Naive B cell (primary cell): ENCODE measurements at places on chromosomes 4 and X.

DNA sequence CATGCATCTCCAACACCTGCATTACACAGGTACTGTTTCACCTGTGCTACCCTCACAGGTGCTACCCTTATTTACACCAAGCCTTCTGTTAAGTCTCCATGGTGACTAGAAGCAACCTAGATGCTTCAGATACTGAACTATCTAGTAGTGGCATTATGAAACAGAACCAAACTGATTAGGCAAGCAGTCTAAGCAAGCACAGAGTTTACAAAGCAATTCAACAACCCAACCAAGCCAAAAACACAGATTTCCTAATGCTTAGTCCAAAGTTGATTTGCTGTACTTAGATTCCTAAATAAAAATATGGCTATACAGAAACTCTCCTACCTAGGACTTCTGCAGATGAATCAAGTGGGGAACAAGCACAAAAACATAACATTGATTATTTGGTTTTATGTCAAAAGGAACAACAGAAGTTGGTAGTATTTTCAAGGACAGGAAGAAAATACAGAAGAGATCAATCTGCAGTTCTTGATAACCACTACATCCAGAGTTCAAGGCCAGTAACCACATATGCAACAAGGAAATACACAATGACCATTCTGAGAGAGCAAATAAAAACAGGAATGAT, 3.2 kb downstream of the TAPT1 start:
- no peak for DNase-seq

DNA sequence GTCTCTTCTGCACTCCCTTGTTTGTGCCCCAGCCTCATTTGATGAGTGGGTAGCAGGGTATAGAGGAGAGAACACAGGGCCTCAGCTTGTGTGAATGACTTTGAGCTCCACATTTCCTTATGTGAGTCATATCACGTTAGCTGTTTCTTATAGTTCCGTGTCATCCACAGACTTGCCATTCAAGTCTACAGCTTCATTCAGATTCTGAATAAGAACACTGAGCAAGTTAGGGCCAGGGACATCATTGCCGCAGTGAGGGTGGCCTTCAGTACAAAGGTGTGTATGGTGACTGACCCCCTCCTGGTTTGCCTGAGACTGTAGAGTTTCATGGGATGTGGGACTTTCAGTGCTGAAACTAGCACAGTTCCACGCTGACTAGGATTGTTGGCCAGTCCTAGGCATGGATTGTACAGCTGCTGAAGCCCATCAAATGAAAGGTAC, 23.6 kb downstream of the KLF3 start:
- DNase-seq: no peak

GRCh38 chr4:48963042-48963679, 22.9 kb upstream of the CWH43 start:
- DNase-seq: peak; percentile 63

DNA sequence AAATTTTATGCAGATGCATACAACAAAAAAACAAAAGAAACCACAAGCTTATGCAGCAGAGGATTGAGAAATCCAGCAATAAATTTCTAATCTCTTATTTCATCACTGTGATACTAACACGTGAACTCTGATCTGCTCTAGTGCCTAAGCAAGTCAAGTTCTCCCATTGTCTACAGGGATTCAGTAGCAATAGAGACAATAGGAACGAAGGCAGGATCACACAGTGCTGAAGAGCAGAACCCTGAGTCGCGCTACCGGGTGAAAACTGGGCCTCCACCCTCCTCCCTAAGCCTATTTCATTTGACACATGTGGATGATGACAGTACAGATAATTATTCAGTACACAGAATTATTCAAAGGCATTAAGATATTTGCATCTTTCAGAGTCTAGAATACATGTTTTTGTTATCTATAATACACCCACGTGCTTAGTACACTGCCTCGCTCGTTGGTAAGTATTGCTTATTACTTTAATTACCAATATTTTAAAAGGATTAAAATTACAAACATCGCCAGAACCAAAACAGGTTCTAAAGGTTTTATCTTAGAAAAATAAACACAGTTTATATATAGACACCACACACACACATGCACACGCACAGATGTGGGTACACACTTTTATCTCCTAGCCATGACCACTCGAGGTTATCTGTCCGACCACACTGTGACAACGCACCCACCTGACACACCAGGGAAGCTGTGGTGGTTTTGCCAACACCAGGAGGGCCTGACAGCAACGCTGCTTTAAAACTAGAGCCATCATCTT, 60.1 kb downstream of the RFC1 start:
- no peak for DNase-seq

DNA sequence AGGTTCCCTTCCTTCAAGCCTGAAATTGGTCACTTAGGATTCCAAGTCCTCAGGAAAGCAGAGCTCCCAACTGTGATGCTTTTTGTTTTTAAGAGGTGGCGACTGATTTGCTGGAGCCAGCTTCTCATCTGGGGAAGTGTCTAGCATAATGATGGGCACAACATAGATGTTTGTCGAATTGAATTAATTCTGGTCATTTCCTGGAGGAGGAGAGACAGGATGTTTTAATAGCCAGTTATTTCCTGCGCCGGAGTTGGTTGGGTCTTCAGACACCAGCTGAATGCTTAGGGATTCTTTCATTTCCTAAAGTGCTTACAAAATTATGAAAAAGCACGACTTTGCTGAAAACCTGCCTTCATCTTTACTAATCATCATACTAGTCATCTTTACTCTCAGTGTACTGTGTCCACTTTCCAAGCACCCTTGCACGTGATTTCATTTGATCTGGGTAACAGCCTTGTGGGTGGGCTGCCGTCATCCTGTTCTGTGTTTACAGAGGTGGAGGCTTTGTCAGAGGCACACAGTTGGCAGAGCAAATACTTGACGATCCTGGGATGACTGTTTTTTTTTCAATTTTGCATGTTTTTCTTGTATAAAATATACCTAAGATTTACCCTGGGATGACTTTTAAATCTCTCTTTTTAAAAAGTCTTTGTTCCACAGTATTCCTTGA, 49.5 kb downstream of the RGS12 start:
- no peak for DNase-seq

DNA sequence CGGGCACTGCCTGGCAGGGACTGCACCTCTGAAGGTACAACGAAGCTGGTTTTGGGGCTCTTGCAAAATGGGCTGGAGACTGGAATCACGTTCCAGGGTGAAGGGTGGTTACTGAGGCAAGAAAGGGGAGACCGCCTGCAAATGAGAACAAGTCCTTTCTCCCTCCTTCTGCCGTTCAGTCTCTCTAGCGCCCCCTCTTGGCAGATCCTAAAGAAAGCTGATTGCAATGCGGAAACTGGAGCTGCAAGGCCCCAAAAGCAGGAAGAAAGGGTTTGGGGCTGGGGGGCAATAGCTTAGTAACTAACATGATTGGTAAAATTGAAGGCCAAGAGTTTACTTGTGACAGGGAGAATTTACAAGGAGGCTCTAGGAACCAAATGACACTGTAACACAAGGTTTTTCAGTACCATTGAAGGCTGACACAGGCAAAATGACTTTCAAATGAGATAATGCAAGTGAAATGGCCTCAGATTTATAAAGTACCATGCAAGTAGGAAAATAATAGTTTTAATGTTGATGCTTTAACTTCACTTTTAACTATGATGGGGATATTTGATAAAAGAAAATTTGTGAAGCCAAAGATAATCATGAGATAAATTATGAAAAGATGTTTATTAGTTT, 222.7 kb upstream of the HAND2 start:
- no peak for DNase-seq

GRCh38 chr4:81449015-81449414, 22.7 kb downstream of the RASGEF1B start:
- DNase-seq: no peak

DNA sequence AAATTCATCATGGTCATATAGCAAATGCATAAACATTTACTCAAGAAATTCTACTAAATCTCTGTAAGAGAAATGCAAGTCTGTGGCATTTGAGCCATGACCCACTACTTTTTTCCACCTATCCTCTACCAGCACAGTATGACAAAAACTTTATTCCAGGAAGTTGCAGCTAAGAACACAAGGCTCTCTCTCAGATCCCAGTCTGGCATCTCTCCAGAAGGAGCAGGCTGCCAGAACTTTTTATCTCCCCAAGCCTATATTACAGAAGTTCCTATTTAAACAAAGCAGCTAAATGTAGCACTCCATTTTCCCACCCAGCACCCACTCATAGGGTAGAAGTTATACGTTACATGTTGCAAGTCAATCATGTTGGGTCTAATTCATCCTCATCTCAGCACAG, 49.3 kb upstream of the EPGN start:
- no peak for DNase-seq

- no peak for DNase-seq
Measured at GRCh38 chrX:150982235-150982787, 824 bp upstream of the HMGB3 start.

DNA sequence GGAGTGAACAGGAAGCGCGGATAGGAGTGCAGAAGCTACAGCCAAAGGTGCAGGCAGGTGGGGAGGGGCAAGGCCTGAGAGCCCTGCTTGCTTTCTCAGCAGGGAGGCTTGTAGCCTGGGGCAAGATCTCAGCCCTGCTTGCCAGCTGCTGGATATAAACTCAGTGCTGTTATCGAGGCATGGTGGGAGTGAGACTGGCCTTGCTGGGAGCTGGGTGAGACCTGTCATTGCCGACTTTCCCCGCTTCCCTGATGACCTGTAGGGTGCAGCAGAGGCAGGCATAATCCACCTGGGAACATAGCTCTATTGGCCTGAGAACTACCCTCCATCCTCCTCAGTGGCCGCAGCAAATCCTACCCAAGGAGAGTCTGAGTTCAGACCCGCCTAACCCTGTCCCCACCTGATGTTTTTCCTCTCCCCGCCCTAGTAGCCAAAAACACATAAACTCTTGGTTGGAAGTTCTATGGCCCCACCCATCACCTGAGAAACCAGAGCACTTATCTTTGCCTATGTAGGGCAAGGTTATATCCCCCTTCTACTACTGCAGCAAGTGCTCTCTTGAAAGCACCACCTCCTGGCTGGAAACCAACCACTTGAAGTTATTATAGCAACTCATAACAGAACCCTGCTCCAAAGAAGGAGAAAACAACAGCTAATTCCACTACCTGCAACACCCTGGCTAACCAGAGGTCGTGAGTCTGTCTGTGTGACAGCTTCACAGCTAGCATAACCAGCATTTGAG, 80.7 kb downstream of the FHIP1A start:
- no peak for DNase-seq

DNA sequence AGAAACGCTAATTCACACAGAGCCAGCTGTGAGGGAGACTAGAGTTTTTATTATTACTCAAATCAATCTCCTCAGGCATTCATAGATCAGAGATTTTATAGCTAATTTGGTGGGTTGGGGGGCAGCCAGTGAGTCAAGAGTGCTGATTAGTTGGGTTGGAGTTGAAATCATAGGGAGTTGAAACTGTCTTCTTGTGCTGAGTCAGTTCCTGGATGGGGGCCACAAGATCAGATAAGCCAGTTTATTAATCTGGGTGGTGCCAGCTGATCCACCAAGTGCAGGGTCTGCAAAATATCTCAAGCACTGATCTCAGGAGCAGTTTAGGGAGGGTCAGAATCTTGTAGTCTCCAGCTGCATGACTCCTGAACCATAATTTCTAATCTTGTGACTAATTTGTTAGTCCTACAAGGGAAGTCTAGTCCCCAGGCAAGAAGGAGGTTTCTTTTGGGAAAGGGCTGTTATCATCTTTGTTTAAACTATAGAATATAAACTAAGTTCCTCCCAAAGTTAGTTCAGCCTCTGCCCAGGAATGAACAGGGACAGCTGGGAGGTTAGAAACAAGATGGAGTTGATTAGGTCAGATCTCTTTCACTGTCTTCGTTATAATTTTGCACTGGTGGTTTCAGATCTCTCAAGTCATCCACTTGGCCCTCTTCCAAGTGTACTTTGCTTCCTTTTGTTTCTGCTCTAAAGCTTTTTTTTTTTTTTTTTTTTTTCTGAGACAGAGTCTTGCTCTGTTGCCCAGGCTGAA, 5.4 kb upstream of the NAA11 start:
- no peak for DNase-seq

DNA sequence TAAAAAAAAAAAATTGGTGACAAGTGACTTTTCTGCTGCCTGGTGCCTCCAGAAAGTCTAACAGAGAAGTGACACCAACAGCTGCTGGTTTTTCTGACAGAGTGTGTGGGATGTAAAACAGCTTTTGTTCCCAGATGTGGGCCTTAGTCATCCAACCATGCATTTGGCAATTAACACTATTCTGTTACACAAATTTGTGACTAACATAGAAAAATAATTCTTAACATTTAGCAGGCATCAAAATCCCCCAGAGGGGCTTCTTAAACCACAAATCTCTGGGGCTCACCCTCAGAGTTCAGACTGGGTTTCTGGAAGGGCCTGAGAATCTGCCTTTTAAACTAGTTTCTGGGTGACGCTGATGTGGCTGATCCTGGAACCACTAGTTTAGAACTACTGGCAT, 100.5 kb upstream of the PCDH7 start:
- no peak for DNase-seq

DNA sequence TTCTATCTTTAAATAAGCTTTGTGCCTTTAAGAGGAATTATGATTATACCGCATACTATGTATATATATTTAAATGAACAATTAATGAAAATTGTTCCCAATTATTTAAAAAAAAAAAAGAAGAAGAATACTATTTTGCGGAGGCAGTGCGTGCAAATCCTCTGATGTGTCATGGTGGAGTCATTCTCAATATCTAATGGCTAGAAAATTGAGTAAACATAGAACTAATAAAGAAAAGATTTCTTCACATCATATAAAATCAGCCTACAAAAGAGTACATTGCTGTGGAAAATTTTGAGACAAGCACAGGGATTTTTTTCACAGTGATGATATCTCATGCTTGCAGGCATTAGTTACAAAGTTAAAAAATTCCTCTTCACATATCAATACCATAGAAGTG, 2.6 kb upstream of the EREG start:
- DNase-seq: no peak

DNA sequence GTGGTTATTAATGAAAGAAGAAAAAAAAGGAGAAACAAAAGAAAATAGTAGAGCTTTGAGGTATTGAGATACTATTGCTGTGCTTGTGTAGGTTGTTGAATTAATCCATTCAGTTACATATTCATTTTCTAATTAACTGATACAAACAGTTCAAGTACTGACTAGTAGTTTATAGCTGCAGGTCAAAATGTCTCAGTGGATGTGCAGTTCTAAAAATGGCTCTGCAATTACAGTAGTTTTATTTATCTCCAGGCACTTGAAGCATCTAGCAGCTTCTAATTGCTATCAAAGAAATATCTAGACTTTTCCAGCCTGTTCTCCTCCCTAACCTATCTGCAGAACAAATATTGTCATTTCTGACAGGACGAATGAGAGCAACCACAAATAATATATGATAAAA, 1887.7 kb upstream of the PCDH7 start:
- DNase-seq: no peak

DNA sequence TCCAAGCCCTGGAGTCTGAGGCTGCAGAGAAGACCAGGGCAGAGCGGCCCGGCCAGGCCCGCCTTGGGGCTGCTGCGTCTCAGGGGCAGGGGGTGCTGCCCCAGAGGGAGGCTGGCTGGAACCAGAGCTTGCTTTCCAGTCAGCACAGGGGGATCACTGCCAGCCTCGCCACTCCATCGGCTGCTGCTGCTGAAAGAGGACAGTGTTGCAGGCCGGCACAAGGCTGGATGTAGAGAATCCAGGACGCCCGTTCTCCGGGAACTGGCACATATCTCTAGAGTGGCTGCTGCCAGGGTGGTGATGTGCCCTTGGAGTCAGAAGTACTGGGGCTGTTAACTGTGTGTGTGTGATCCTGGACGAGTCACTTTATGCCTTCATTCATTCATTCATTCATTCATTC, 31.9 kb upstream of the SORCS2 start:
- no peak for DNase-seq

- no peak for DNase-seq
Measured at GRCh38 chr4:54872261-54872660, 214.5 kb downstream of the KIT start.
